HFFc6 (cell line): ENCODE measurements at places on chromosomes 1 and 21. TPM values are rescaled to one million over a fixed set of nuclear protein-coding genes. Genes with fewer than 3 reads are reported as not detected.

RAB25 gene
- total RNA-seq, result not detected in 3 replicates

DNA sequence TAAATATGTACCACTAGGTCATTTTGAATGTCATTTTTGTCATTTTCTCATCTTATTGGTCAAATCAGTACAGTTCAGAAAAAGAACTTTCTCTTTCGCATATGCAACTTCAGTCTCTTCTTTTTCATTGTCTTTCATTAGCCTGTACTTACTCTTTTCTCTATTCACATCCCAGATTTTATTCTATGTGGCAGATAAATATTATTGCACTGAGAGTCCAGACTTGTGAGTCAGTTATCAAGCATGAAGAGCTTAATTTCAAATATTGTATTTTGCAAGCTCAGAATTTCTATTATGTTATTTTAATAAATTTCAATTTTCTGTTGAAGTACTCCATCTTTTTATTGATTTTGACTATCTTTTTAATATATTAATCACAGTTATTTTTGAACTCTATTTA lies 105.2 kb upstream of the PALMD start:
- H3K27me3 ChIP-seq, result peaks cover 7% of the 10 kb centered on the region
- H3K4me3 ChIP-seq, result no peak overlapping the region
- H3K4me1 ChIP-seq, result peaks cover 10% of the 10 kb centered on the region
- no peak overlapping the region for H3K27ac ChIP-seq
- H3K36me3 ChIP-seq, result no peaks in the 10 kb centered on the region

DNA sequence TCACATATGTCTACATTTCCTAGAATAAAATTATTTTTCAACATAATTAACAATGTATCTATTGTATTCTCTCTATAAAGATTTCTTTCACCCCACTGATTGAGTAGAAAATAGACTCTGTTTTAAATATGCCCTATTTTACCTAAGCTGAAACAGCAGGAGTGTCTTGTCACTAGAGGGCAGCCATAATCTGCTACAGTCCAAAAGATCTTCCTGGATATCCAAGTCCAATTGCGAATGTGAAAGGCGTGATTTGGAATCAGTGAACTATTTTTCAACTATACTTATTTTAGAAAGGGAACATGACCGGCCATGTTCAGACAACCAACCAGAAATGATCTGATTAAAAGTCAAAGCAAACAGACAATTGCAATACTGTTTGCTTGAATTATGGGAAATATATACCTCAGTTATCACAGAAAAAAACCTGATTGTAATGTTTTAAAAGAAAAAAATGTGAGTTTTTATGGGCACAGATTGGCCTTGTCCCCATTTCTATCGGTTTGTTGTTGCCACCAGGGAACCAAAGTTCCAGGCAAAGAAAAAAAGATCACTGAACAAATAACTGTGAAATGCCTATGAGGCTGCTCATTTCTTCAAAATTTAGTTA lies 1211.0 kb upstream of the ADGRL4 start:
- no peak overlapping the region for H3K4me3 ChIP-seq
- DNase-seq, result peak; percentile 20
- H3K27me3 ChIP-seq, result no peaks in the 10 kb centered on the region; the same call in 1 of the 2 replicates
- H3K4me1 ChIP-seq, result no peaks in the 10 kb centered on the region

- H3K36me3 ChIP-seq, result peaks cover 14% of the 10 kb centered on the region
- peaks cover 64% of the 10 kb centered on the region for H3K4me1 ChIP-seq
- peak overlapping the region; percentile 62 for H3K27ac ChIP-seq
These were observed 126.5 kb downstream of the ADSS2 start for GRCh38 chr1:244325056-244325758.

DNA sequence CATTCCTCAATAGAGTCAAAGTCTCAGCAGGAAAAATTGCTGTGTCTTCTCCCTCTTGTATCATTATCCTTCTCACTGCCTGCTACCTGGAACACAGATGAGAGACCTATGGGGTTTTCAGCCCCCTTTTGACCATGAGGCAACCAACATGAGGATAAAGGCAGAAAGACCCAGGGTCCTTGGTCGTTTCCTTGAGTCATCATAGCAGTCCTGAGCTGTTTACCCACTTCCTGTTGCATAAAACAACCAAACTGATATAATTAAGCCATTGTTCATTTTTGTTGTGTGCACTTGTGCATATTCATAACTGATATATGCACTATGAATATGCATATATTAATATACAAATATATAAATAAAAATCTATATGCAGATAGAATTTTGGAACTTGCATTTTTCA lies 188.3 kb upstream of the MAP1LC3C start:
- no peaks in the 10 kb centered on the region; the same call in none of the 2 replicates for H3K27me3 ChIP-seq
- no peak overlapping the region for H3K4me3 ChIP-seq
- DNase-seq, result no peak
- no peaks in the 10 kb centered on the region for H3K4me1 ChIP-seq
- H3K36me3 ChIP-seq, result peaks cover 3% of the 10 kb centered on the region; the same call in 1 of the 2 replicates

GRCh38 chr1:52604063-52604770 lies 2.0 kb downstream of the GPX7 start:
- peak; percentile 55 for DNase-seq
- H3K4me1 ChIP-seq, result peaks cover 27% of the 10 kb centered on the region

ZNF695 gene
- 1.5 to 2.6 TPM (median 1.5 TPM) in 3 replicates for total RNA-seq

NT5C1A gene
- total RNA-seq, result not detected in 3 replicates

CTH gene
- total RNA-seq, result 2.4 to 3.8 TPM (median 3.4 TPM) in 3 replicates

- no peak for DNase-seq
- H3K27me3 ChIP-seq, result no peaks in the 10 kb centered on the region
- H3K4me3 ChIP-seq, result no peak overlapping the region
These were observed 104.6 kb downstream of the LYPLAL1 start for GRCh38 chr1:219278288-219278687.

DNA sequence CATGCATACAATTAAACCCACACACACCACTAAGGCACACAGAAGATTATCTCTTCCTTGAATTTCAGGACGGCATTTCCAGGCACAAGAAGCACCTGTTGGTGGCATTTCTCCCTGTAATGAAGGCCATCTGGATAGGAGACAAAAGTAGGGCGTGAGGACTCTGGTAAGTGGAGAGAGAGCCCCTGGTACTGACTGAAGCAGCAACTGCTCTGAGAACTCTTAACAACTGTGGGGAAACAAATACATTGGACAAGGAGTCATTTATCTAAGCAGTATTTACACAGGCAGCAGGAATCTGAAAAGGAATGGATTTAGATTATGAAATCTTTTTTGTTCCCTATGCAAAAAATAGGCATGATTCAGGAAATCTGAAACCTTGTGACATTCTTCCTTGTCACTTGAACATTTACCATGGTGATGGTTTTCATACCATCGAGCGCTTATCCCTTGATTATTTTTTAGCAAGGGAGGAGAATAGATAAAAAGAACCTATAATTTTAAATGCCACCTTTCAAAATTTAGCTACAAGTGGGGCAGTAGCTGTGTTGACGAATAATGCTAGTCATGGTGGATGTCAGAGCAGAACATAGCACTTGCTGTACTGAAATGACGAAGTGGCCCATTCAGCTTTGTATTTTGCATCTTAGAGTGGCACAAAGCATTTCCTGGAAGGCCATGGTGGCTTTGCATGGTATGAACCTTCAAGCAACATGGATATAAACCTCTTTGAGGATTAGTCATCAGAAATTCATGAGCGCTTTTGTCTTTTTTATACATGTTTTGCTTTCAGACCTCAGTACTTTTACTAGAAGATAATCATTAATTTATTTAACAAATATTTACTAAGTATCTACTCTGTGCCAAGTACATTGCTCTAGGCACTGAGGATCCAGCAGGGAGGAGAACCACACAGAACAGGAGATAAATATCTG lies 362.0 kb downstream of the ADGRL2 start:
- no peak for DNase-seq
- H3K27ac ChIP-seq, result no peak overlapping the region
- no peak overlapping the region for H3K4me3 ChIP-seq
- no peaks in the 10 kb centered on the region; the same call in none of the 2 replicates for H3K27me3 ChIP-seq
- H3K4me1 ChIP-seq, result no peaks in the 10 kb centered on the region

DNA sequence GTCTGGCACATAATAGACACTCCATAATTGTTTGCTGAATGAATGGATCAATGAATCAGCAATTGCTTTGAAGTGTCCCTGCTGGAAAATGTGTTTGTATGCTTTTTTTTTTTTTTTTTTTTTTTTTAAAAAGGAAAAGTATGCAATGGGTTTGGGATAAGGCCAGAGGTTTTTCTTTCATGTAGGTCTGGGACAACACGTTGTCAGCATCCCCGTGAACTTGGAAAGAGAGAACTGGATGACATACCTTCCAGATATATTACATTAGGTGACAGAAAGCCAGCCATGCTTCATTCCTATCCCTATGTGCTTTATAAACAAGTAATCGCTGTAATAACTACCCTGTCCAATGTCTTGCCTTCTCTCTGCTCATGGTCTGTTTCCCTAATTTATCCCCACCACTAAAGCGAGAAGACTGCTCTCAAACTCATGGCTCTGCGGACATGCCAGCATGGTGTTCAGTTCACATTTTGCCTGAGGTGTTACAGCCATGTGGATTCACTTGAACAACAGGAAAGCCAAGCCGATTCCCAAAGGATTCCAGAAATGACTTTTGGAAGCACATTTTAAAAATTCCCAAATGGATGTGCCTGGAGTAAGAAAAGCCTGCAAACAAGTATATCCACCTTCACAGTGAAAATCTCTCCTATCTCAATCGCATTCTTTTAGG lies 34.8 kb upstream of the GREM2 start:
- no peak overlapping the region for H3K4me3 ChIP-seq
- H3K36me3 ChIP-seq, result no peaks in the 10 kb centered on the region
- H3K4me1 ChIP-seq, result no peaks in the 10 kb centered on the region
- DNase-seq, result no peak
- no peak overlapping the region for H3K27ac ChIP-seq

- no peak overlapping the region for H3K27ac ChIP-seq
- H3K27me3 ChIP-seq, result peaks cover 1% of the 10 kb centered on the region; the same call in 1 of the 2 replicates
- H3K36me3 ChIP-seq, result no peaks in the 10 kb centered on the region
- H3K4me3 ChIP-seq, result no peak overlapping the region
- no peaks in the 10 kb centered on the region for H3K4me1 ChIP-seq
- DNase-seq, result no peak
These were observed 142.0 kb upstream of the COA6 start for GRCh38 chr1:234231061-234231892.

CYP4A22 gene
- total RNA-seq, result not detected in 3 replicates

- peaks cover 3% of the 10 kb centered on the region; the same call in 1 of the 2 replicates for H3K27me3 ChIP-seq
- H3K36me3 ChIP-seq, result peaks cover 27% of the 10 kb centered on the region
- no peak overlapping the region for H3K27ac ChIP-seq
- peaks cover 7% of the 10 kb centered on the region; the same call in 1 of the 2 replicates for H3K4me1 ChIP-seq
- no peak for DNase-seq
- no peak overlapping the region for H3K4me3 ChIP-seq
These were observed 38.7 kb downstream of the GNPAT start for GRCh38 chr1:231279683-231280082.

DNA sequence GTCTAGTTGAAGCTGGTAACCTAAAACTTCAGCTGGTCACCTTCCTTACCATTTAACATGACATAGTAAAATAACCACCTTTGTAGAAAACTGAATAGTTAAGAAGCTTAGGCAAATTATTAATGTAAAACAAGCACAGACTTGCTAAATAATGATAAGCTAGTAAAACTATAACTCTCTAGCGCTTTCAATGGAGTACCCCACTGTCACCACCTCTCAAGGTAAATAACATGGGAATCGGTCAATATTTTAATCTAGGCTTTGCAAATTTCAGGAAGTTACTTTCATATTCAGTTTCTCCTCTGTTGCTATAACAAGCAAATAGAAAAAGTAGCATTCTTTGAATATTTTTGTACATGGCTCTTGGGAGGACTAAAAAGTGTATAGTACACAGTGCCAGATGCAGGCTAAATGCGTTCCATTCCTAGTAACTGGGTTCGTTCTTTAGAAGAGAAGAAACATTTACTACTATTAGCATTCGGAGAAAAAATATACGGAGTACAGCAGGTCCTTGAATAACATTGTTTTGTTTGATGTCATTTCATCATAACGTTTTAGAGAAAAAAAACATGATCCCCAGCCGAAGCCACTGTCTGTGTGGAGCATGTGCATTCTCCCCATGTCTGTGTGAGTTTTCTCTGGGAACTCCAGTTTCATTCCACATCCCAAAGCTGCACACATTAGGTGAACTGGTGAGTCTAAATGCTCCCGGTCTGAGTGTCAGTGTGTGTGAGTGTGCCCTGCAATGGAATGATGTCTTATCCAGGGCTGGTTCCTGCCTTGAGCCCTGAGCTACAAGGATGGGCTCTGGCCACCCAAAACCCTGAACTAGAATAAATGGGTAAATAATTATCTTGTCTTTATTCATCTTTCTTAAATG lies 52.5 kb downstream of the EPRS1 start:
- H3K36me3 ChIP-seq, result peaks cover 15% of the 10 kb centered on the region; the same call in 1 of the 2 replicates
- no peak overlapping the region; the same call in 1 of the 2 replicates for H3K4me3 ChIP-seq
- H3K4me1 ChIP-seq, result peaks cover 8% of the 10 kb centered on the region
- H3K27me3 ChIP-seq, result no peaks in the 10 kb centered on the region; the same call in none of the 2 replicates
- peak overlapping the region; percentile 57 for H3K27ac ChIP-seq

PCSK9 gene
- not detected in 3 replicates for total RNA-seq

DNA sequence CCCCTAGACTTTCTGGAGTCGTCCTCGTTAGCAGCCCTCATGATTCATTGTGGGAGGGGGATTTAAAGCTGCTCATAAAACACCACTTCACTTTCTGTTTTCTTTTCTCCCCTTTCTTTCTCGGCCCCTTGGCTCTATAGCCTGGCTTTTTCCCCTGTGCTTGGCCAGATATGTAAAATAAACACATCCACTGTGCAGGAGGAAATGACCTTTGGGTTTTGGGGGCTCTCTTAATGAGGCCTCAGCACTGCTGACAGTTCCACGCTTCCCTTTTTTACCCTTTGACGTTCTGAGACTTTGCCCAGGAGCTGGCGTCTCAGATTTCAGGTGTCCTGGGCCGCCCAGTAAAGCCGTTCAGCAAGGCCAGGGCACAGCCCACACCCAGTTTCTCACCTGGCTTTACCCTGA lies 65.7 kb downstream of the RUNX3 start:
- no peak overlapping the region for H3K4me3 ChIP-seq
- H3K36me3 ChIP-seq, result no peaks in the 10 kb centered on the region
- no peak overlapping the region for H3K27ac ChIP-seq
- DNase-seq, result no peak

TMEM269 gene
- not detected in 2 replicates for total RNA-seq

SAMD11 gene
- 15.6 to 27.5 TPM (median 24.0 TPM) in 3 replicates for total RNA-seq

GRCh38 chr21:16117851-16118590 lies 388.2 kb downstream of the USP25 start:
- peak; percentile 60 for DNase-seq
- no peaks in the 10 kb centered on the region for H3K27me3 ChIP-seq
- peaks cover 5% of the 10 kb centered on the region for H3K36me3 ChIP-seq

ITGB2 gene
- 0.19 to 0.44 TPM in 2 of 3 replicates, not detected in the other for total RNA-seq

- peaks cover 11% of the 10 kb centered on the region for H3K27me3 ChIP-seq
- no peak for DNase-seq
- H3K4me3 ChIP-seq, result no peak overlapping the region
- peaks cover 12% of the 10 kb centered on the region for H3K4me1 ChIP-seq
These were observed 69.4 kb downstream of the EVA1C start for GRCh38 chr21:32481875-32482408.

SUCO gene
- total RNA-seq, result 33.1 to 35.5 TPM (median 35.3 TPM) in 3 replicates

SPRR2F gene
- not detected in 3 replicates for total RNA-seq

DNA sequence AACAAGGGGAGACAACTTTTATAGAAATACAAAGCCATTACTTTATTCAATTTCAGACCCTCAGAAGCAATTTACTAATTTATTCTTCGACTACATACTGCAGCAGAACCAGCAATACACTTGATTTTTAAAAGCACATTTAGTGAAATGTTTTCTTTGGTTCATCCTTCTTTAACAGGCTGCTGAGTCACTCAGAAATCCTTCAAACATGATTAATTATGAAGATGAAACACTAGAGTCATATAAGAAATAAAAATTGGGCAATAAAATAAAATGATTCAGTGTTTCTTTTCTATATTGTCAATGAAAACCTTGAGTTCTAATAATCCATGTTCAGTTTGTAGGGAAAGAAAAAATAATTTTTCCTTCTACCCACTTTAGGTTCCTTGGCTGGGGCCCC lies 47.0 kb downstream of the CHML start:
- H3K27me3 ChIP-seq, result no peaks in the 10 kb centered on the region
- H3K27ac ChIP-seq, result no peak overlapping the region
- H3K36me3 ChIP-seq, result peaks cover 5% of the 10 kb centered on the region; the same call in 1 of the 2 replicates
- DNase-seq, result peak; percentile 18
- H3K4me3 ChIP-seq, result peak overlapping the region; percentile 41; the same call in 1 of the 2 replicates
